AG04450 (cell line): ENCODE measurements at places on chromosomes 6 and 20.
A peak's percentile ranks its signal among the peaks of the same experiment; 100 is the strongest.

DNA sequence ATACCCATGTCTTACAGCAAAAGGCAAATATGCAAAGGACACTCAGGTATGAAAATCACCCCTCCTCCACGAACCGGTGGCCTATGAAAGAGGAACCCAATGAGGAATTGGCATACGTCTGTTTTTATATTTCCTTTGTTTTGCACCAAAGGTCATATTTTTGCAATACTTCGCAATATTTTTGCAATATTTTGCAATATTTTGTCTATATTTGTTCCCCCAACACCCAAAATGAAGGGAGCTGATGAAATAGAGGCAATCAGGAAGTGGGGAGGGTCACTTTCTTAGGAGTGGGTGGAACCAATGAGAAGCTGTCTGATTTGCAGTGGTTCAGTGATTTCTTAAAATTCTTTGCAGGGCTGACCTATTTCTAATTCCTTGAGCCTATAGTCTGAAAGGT is 296.8 kb upstream of the TSHZ2 start:
- no peak for DNase-seq

DNA sequence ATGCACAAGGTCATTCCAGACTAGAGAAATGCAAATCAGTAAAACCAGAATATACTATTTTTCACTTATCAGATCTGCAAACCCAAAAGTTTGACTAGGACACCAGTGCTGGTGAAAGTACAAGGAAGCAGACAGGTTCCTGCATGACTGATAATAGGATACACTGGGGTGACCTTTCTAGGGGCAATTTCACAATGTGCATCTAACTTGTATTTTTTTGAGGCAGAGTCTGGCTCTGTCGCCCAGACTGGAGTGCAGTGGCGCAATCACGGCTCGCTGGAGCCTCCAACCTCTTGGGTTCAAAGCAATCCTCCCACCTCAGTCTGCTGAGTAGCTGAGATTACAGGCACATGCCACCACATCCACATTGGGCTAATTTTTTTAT is 11.4 kb downstream of the COMMD7 start:
- DNase-seq, result no peak

DNA sequence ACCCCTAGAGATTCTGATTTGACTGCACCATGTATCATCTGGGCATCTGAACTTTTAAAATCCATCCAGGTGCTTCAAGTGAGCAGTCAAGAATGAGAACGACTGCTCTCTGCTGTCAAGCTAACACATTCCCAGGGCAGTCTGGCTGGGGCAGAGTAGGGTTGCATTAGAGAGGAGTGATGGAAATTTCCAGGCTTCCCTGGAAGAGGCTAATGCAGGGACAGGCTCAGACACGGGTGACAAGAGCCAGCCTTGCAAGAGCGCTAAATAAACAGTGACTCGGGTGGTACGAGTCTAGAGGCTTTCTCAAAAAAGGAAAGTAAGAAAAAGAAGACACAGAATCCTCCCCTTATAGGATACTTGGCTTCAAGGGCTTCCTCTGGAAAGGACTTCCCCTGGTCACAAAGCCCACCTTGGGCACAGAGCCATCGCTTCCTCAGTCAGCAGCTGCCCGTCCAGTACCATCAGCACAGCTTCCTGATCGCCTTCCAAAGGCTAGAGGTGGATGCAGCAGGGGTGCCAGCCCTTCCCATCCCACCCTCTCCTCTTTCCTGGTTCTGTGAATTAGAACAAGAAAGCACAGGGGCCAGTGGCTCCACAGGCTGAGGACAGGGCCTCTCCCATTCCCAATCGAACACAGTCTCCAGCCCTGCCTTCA is 177.4 kb upstream of the RREB1 start:
- no peak for DNase-seq

GRCh38 chr6:168313431-168314011 is 6.1 kb downstream of the DACT2 start:
- DNase-seq, result no peak

DNA sequence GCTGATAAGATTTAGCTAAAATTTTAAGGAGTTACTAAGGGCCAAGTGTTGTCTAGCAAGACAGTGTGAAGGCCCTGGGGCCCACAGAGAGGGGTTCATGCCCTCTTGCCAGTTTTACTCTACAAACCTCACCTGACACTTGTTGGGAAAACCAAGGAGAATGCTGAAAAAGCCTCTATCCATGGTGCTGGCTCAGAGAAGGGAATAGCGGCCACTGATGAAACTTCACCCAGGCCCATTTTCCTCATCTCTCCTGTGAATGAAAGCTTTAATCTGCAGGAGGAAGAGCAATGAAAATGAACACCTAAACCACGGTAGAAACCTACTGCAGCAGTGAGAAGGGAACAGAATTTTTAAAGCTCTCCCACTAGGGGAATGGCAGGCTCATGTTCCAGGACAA is 317.3 kb upstream of the CNR1 start:
- no peak for DNase-seq

DNA sequence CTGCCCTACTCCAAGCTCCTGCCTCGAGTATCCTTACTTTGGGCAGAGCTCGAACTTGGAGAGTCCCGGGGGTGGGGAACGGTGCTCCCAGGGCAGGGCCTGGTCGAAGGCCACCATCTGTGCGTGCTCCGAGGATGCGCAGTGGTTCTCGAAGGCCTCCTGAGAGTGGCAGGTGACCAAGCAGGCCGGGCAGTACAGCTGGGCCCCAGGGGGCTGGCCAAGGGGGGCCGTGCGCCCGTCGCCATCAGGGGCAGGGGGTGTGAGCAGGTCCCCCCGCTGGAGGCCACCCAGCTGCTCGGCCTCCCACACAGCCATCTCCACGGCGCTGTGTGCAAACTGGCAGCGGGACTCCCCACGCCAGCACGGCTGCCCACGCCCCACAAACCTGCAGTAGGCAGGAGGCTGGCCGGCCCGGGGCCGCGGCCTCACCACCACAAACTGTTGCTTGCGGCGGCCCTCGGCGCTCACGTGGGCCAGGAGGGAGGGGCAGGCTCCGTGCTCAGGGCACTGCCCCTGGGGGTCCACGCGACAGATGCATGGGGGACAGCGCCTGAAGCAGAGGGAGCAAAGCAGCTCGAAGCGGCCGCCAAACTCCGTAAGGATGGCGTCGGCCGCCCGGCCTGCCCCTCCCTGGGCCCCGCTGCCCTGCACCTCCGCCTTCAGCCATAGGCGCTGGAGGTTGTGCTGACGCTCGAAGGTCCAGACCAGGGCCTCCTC is 1.8 kb downstream of the HELZ2 start:
- DNase-seq, result no peak

- no peak for DNase-seq
Measured at GRCh38 chr6:20900389-20901160, 366.3 kb downstream of the CDKAL1 start.

- DNase-seq, result no peak
Measured at GRCh38 chr6:7129784-7130569, 22.2 kb downstream of the RREB1 start.

DNA sequence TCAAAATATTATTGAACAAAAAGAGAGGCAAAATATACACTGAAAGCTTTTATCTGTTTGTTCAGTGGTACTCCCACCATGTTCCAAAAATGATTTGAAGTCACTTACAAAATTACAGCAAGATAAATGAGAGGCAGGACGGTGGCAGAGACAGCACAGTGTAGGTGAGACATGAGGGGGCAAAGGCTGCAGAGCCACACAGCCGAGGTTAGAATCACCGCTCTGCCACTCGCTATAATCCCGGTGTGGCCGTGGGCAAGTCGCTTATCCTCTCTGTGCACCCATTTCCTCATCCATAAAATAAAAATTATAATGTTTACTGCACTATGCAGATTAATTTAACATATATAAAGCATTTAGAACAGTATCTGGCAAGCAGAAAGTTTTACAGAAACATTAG is 140.1 kb upstream of the BEND6 start:
- no peak for DNase-seq

GRCh38 chr20:47723322-47723721 is 62.0 kb downstream of the SULF2 start:
- DNase-seq, result no peak

GRCh38 chr20:37075932-37076685 is 19.7 kb downstream of the RBL1 start:
- DNase-seq, result no peak

- no peak for DNase-seq
Measured at GRCh38 chr20:59441306-59441705, 140.9 kb downstream of the EDN3 start.

- no peak for DNase-seq
Measured at GRCh38 chr20:20454850-20455627, 87.1 kb downstream of the INSM1 start.

DNA sequence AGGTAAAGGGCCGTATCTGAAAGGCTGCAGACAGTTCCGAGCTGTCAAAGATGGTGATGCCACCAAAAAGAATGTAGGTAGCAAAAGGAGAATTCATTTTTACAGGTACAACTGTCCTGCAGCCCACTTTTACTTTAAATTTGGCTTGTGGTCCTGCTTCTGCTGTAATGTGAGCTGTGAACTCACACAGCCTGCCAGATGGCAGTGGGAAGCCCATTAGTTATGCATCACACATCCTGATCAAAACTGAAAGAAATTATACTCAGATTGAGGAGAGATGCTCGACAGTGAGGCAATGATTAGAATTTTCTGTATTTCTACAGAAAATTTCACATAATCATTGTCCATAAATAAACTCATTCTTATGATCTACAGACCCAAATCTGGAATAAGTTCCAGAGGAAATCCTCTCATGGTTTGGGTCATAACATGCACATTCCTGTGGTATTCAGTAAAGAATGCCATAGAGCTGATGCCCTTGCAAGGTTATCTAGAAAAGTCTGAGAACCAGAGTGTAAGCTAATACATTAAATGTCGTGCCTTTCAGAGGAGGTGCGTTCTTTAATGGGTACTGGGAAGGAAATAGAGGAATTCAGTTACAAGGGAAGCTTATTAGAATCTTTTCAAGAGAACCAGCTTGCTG is 23.9 kb upstream of the E2F3 start:
- peak; percentile 53 for DNase-seq

DNA sequence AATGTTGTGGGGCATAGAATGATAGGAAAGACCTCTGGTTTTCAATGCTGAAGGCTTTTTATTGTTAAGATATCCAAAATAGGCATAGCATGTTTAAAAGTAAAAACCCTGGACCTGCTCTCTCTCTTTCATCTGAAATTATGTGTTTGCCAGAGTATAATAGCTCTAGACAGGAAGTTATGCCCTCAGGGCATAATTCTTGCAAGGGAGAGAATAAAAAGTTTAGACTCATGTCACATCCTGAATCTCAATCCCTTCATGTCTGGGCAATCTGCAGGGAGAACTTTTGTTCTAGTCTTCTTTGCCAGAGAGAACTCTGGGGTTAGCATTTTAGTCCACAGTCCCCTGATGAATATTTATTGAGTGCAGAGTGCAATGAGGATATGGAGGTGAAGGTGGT is 297.3 kb upstream of the FLRT3 start:
- DNase-seq, result no peak

DNA sequence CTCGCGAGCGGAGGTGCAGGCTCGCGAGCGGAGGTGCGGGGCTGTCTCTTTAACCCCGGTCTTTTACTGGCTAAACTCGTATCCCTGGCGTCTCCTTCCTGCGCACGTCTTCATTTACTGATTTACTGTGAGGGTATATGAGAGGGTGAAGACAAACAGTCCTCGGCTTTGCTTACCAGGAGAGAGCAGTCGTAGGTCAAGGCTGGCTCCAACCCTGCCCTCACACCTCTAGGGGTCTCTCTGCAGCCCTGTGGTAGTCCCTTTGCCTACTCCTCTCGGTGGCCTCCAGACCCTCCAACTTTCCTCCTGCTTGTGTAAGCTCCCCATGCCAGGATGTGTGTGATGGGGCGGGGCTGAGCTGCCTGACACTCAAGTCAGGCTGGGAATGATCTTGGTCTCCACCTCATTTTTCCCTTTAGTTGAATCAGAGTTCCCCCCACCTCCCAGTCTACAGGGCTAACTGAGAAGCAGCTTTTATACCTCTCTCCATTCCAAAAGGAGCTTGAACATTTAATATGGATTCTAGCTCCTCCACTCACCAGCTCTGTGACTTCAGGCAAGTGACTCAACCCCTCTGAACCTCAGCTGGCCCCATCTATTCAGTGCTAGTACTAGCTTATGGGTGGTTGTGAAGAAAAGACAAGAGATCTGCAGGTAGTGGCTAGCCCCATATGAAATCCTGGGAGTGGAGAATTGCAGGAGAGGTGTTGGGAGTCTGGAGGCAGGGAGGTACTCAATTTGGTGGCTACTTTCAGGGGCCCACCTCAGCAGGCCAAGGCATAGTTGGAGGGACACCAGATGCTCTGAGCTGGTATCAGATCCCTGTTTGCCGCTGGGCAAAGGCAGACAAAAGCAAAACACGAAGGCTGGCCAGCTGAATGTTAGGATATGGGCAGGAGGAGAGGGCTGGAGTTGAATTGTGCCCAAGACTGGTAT is 902 bp downstream of the SLC29A1 start:
- DNase-seq, result no peak

DNA sequence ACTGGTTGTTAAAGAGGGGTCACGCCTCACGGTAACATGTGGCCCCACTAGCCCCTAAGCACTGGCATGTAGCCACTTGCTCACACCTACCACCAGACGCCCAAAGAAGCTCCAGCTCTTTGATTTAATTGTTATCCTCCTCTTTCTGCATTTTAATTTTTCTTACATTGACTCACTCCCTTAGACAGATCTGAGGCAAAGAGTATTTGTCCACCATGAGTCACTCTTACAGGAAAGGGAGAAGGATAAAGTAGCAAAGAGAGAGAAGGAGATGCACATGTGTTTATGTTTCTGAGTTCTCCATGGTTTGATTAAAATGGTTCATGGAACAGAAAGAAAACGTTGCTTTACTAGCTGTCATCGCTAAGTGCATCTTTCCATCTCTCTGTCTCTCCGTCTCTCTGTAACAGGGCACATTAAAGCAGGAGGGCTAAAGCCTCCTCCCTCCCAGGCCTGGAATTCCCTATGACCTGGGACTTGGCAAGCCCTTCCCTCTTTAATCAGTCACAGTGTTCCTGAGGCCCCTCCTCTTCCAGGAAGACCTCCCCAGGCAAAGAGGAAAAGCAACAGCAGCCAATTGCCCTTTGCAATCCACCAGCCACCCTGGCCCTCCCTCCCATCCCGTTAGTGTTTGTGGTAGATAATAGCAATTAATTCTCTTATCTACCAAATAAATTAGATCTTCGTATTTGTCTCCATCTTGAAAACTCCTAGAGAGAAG is 112.8 kb upstream of the TSHZ2 start:
- DNase-seq, result no peak

- DNase-seq, result no peak
Measured at GRCh38 chr6:36753671-36754405, 56.2 kb downstream of the RAB44 start.

DNA sequence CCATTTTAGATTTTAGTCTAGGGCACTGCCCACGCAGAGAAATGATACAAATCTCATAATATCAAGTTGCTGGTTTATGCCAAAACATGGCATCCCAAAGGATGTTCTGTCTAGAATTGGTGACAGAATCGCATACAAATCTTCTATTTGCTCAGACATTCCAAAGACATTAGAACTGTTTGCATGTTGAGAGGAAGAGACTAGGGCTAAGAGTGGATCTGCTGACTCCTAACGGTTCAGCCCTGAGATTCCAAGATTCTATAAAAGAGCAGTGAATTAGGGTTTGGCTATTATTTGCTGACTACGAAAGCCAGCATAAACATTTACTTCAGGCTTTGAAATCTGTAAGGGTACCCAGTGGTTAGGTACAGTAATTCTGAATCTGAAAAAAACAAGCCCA is 3.6 kb downstream of the EPB41L2 start:
- DNase-seq, result no peak

GRCh38 chr6:121884620-121885019 is 449.2 kb downstream of the GJA1 start:
- DNase-seq, result no peak
